ENCODE measurements at places on chromosomes 6 and 20. TPM values are rescaled to one million over a fixed set of nuclear protein-coding genes. Genes with fewer than 3 reads are reported as not detected.

The PNPLA1 gene
- 0.19 TPM for total RNA-seq

- peak; percentile 71 for DNase-seq
These were observed 67.4 kb downstream of the ALDH8A1 start for GRCh38 chr6:134882426-134883038.

- no peak for DNase-seq
These were observed 22.3 kb downstream of the DST start for GRCh38 chr6:56620229-56620868.

The DNAH8 gene
- total RNA-seq, result 0.50 TPM

DNA sequence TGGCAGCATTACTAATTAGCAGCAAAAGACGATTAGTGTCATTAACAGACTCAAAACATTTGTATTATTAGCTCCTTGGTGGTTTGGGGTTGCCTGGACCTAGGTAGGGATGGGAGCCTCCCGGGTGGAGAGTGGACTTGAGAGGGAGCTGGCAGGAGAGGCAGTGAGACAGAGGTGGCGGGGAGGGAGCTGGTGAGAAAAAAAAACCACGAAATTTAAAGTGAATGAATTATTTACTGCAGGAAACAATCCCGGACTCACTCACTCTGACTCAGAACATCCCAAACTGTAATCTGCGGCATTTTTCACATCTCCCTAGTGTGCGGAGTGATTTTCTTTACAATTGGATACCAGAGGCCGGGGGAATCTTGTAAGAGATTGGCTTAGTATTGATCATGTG is 14.3 kb upstream of the CDH22 start:
- no peak for DNase-seq

GRCh38 chr6:147311218-147311617 is 107.0 kb downstream of the STXBP5 start:
- DNase-seq, result no peak

The IMPG1 gene
- total RNA-seq, result not detected

The CCM2L gene
- 13.8 TPM for total RNA-seq

The FAM209B gene
- total RNA-seq, result not detected

DNA sequence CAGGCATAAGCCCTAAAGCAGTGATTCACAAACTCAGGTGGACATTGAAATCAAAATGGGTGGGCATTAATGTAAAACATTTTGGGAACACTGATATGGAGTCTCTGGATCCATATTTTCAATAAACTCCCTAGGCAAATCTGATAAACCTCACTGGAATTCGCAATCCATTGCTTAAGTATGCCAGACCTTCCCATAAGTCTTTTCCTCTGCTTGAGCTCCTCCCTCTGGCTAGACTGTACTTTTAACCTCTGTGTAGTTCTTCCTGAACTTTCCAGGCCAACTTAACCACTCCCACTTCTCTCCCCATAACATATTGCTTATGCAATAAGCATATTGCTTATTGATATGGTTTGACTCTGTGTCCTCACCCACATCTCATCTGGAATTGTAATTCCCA is 629.7 kb upstream of the IMPG1 start:
- DNase-seq, result no peak

DNA sequence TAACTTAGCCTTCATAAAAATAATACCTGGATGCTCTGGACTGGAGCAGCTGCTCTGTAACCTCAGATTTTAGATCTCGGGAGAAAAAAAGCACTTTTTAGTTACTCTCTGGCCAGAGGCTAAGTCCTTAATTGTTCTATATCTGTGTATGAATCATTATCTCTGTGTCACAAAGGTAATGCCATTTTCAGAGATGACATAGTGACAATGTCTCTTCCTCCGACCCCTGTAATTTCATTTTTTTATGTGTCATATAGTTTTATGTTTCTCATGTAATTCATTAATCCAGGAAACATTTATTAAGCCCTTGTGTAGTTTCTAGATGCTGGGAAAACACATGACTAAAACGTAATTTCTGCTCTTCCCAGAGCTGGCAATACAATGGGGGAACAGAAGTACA is 55.6 kb downstream of the SENP6 start:
- DNase-seq, result no peak

DNA sequence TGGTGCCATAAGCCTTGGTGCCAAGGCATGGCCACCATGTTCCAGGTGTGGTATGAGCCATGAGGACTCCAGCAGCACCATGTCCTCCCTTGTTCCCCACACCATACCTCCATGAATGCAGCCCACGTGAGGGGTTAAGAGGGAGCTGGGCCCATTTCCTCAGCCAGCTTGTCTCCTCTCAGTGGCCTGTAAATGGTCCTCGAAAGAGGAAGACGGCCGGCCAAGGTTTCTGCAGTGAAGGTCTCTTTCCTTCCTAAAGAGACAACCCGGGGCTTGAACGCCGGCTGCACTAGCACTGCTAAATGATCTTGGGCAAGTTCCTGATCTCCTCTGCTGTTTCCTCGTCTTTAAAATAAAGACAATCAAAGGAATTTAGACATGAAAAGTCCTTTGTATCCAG is 154.0 kb downstream of the BMP7 start:
- DNase-seq, result no peak

- DNase-seq, result no peak
These were observed 193.9 kb upstream of the KCNG1 start for GRCh38 chr20:51216850-51217249.

- DNase-seq, result no peak
These were observed 48.2 kb upstream of the RPL7L1 start for GRCh38 chr6:42831237-42831636.

GRCh38 chr6:133834472-133835170 is 54.3 kb upstream of the TCF21 start:
- no peak for DNase-seq

The SASH1 gene
- total RNA-seq, result 148 TPM

The OXT gene
- total RNA-seq, result not detected

DNA sequence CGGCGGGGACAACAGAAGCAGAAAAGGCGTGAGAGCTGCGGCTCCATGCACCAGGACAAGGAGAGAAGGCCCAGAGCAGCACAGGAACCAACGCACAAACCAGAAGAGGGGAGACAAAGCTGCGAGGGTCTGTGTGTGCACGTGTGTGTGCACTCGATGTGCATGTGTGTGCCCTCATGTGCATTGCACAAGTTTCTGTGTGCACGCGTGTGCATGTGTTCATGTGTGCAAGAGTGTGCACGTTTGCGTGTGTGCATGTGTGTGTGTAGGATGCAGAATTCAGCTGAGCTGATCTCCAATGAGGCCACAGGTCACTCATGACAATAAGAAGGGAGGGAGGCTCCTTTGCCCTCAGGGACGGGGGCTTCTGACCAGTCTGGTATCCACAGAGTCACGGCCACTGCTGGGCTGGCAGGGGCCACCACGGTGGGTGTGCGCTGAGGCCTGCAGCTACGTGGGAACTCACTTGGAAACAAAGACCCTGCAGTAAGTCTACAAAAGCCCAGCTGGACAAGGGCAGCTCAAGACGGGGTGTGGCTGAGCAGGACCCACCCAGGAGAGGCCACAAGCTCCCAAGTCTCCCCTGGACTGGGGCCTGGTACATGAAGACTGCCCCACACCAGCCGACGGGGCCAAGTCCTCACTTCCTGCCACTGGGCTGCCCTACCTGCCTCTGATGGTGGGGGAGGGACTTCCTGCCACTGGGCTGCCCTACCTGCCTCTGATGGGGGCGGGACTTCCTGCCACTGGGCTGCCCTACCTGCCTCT is 48.1 kb upstream of the CHRNA4 start:
- DNase-seq, result no peak

DNA sequence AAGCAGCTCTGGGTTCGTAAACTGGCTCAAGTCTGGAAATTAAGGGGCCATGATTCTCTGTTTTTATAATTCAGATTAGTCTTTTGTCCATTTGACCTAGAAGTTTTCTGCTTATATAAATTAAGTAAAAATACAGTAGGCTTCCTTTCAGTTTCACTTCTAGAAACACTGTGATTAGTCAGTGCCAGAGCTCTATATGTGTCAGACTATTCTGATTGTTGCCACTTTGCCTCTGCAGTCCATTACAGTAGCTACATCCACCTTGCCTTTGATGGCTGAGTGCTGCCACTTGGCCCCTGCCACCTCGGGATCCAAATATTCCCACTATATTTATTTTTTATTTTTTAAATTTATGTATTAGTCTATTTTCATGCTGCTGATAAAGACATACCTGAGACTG is 7.9 kb downstream of the ZC2HC1B start:
- no peak for DNase-seq

The VGLL2 gene
- total RNA-seq, result not detected

The RIMS1 gene
- total RNA-seq, result 4.5 TPM

- no peak for DNase-seq
These were observed 91.1 kb upstream of the PTPN1 start for GRCh38 chr20:50418890-50419642.

The ABHD16B gene
- total RNA-seq, result not detected

DNA sequence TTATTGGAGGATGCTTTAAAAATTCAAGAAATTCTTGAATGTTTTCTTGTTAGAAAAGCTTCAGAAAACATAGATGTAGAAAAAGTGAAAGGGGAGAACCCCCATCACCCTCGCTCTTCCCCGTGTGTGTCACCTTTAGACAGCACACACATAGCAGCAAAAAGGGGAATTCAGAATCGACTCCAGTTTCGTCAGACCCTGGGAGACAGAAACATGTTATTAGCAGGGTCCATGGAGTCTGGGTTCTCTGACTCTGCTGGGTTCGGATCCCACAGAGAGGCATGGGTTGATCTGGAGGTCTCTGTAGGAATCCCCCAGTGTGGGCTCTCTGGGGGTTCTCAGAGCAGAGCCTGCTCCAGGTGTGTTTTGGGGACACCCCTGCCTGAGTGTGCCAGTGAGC is 43.7 kb downstream of the ARHGAP40 start:
- DNase-seq, result no peak

DNA sequence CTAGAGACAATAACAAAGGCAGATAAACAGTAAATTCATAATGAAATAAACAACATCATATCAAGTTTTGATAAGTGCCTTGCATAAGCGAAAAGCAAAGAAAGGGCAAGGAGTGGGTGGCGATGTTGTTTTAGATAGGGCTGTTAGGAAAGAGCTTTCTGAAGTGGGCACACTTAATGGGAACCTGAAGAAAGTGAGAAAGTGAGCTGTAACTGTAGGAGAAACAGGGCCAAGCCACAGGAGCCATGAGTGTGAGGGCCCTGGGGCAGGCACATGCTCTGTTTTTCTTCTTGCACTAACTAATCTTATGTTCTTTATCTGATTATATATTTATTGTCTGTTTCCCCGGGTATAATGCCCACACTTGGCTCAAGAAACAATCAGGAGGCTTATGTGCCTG is 193.4 kb upstream of the SUPT3H start:
- no peak for DNase-seq

The CLPSL2 gene
- not detected for total RNA-seq

- no peak for DNase-seq
These were observed 454.6 kb upstream of the MARCKS start for GRCh38 chr6:113402544-113402943.

The PPP1R16B gene
- 29.4 TPM for total RNA-seq

The RPL10A gene
- total RNA-seq, result 1,159 TPM

DNA sequence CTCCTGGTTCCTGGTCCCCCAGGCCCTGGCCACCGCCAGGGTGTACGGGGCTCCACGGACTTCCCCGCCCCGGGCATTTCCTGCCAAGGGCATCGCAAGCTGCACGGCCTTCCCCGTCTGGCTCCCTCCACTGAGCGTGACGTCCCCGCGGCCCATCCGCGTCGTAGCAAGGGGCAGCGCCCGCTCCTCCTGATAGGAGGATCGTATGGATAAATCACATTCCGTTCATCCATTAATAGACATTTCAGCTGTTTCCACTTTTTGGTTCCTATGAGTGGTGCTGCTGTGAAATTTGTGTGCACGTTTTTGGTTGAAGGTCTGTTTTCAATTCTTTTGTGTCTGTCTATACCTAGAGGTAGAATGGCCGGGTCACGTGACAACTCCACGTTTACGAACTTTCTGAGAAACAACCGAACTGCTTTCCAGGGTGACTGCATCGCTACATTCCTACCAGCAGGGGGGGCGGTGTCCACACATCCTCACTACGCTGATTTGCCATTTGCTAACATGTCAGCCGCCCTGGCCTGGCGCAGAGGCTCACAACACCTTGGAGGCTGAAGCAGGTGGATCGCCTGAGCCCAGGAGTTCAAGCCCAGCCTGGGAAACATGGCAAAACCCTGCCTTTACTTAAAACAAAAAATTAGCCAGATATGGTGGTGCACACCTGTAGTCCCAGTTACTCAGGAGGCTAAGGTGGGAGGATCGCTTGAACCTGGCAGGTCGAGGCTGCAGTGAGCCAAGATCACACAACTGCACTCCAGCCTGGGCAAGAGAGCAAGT is 37.7 kb downstream of the KCNQ2 start:
- no peak for DNase-seq

GRCh38 chr20:46991880-46992639 is 97.4 kb downstream of the EYA2 start:
- no peak for DNase-seq

GRCh38 chr6:106290954-106291353 is 34.6 kb downstream of the ATG5 start:
- no peak for DNase-seq

The CBLN4 gene
- total RNA-seq, result 0.35 TPM

- DNase-seq, result no peak
These were observed 33.2 kb upstream of the HBS1L start for GRCh38 chr6:135087803-135088202.

The WFDC6 gene
- total RNA-seq, result not detected

The ZNF165 gene
- 3.6 TPM for total RNA-seq

GRCh38 chr6:16769986-16770376 is 8.7 kb upstream of the ATXN1 start:
- DNase-seq, result no peak

The HLA-DPA1 gene
- 200 TPM for total RNA-seq

The PPIL6 gene
- total RNA-seq, result 8.4 TPM

The EYS gene
- total RNA-seq, result not detected

The SDC4 gene
- total RNA-seq, result 397 TPM

- DNase-seq, result peak; percentile 85
These were observed 792 bp downstream of the SLC23A2 start for GRCh38 chr20:5000263-5001173.

Data from kidney (tissue), 22 donors.